ENCODE measurements at places on chromosomes 16 and 17.

- no peak for DNase-seq
Measured at GRCh38 chr17:79755591-79755990, 22.4 kb upstream of the CBX2 start.

DNA sequence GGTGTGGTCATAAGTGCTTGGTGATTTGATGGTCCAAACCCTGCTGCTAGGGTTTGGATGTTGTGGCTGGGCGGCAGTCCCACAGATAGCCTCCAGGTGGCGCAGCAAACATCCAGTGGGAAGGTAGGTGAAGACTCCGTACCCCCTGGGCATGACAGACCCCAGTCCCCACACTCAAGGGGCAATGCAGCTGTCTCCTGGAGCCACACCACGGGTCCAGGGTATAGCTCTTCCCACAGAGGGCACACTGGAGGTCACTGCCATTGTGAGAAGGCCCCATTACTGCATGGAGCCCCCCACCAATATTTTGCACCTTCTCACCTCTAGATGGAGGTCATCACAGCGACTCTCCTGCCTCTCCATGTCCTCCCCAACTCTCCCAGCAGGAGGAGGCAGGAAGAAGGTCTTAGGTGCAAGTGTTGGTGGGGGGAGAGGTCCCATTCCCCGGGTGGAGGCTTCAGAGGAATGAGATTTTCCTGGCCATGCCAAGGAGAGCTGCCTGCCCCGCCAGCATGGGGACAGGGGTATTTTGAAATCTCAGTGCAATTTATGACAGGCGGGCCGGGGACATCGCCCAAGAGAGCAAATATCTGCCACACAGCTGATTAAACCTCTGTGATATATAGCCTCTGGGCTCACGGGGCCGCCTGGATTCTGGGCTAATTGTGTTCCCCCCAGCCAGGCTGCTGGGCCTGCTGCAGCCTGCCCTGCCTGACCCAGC is 17.1 kb upstream of the C17orf113 start:
- DNase-seq: no peak

GRCh38 chr16:12527071-12527470 is 276.6 kb downstream of the CPPED1 start:
- DNase-seq: no peak

GRCh38 chr17:8369944-8370343 is 6.6 kb downstream of the KRABD2 start:
- DNase-seq: no peak

- DNase-seq: no peak
Measured at GRCh38 chr16:455453-455852, 30.0 kb downstream of the RAB11FIP3 start.

DNA sequence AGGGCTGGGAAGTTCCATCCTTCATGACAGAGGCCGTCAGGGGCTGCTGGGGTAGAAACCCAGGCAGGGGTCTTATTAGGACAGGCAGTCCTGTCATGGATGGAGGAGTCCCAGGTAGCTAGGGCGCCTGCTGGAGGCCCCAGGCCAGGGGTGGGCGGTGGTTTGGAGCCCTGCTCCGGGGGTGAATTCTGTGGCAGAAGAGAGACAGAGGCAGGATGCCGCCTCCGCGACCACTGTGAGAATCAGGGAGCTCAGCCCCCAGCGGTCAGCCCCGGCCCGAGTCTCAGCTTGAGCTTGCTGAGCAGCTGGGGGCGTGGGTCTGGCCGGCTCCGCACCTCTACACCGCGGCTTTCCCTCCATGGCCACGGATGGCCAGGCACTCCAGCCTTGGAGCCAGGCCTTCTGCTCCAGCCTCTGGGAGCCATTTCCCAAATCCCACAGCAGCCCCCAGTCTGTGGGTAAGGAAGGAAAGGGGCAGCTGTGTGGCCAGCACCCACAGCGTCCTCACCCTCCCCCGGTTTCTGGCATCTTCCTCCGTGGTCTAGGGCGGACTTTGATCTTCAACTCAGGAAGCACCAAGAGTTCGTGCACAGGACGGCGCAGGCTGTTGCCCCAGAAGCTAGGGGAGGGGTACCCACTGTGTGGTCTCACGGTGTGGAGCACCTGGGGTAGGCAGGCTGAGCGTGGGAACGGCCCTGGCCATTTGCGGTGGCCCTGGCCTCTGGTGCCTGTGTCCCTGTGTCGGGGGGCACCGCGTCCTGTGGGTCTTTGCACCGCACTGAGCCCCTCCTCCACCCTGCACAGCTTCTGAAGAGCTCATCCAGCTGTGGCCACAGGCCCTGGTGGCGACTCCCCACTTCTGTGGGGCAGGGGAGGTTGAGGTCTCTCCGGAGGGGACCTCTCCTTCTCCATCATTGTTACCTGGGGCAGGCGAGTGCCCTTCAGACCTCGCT is 14.1 kb downstream of the CD7 start:
- no peak for DNase-seq

DNA sequence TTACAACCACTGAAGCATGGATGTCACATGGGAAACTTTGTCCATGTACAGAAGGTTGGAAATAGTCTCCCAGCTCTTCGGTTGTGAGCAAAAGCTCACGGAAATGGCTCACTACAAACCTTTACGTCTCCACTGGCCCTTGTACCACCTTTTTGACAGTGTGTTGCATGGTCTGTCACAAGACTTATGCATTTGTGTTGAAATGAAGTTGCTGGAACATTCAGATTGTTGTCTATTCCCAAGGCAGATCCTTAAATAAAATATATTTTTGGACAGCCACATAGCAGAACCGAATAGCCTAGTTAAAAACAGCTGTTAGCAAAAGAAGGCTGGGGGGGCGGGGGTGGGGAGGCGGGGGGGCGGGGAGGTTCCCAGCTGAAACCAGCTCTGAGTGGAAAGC is 39.2 kb downstream of the KNOP1 start:
- no peak for DNase-seq

DNA sequence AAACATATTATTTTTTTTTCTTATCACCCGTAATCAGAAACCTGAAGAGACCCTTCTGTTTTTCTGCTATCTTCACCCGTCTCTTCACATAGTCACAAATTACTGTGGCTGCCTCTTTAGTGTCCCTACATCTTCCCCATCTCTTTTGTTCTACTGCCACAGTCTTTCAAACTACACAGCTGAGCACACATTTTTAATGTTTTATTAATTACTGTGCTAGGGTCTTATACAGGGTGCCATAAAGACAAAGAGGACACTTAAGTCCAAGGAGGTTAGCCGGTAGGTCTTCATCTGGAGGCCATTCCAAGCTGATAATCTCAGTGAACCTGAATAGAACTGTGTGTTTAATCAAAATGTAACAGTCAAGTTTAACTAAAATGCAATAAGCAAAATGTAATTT is 20.7 kb downstream of the CNTNAP4 start:
- DNase-seq: no peak

DNA sequence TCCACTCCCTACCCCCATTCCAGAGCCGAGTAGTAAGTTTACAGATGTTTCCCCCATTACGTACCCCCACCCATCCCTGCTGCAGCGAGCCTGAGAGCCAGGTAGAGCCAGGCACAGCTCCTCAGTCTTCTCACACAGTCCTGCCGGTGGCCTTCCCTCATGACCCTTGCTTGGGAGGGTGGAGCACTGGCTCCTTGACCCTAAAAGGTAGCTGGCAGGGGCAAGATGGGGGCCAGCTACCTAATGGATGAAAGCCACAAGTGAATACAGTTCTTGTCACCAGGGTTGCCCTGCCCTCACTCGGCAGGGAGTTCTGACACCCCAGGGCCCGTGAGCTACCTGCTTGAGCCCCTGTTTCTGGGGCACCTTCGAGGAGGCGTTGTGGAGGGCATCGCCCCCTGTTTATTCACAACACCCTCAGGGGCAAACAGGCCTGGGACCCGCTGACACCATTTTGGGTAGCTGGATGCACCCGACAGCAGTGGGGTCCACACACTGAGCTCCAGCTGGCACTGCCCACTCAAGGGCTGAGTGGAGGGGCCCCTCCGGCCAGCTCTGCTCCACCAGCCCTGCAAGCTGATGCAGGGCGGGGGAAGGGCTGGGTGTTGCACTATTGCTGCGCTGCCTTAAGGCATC is 22.2 kb downstream of the ADAM11 start:
- DNase-seq: no peak

DNA sequence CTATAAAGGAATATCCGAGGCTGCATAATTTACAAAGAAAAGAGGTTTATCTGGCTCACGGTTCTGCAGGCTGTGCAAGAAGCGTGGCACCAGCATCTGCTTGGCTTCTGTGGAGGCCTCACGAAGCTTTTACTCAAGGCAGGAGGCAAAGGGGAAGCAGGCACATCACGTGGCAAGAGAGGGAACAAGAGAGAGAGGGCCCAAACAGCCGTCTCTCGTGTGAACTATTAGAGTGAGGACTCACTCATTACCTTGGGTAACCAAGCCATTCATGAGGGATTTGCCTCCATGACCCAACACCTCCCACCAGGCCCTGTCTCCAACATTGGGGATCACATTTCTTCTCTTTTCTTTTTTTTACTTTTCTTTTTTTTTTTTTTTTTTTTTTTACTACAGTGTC is 7.5 kb upstream of the ALKBH5 start:
- no peak for DNase-seq

DNA sequence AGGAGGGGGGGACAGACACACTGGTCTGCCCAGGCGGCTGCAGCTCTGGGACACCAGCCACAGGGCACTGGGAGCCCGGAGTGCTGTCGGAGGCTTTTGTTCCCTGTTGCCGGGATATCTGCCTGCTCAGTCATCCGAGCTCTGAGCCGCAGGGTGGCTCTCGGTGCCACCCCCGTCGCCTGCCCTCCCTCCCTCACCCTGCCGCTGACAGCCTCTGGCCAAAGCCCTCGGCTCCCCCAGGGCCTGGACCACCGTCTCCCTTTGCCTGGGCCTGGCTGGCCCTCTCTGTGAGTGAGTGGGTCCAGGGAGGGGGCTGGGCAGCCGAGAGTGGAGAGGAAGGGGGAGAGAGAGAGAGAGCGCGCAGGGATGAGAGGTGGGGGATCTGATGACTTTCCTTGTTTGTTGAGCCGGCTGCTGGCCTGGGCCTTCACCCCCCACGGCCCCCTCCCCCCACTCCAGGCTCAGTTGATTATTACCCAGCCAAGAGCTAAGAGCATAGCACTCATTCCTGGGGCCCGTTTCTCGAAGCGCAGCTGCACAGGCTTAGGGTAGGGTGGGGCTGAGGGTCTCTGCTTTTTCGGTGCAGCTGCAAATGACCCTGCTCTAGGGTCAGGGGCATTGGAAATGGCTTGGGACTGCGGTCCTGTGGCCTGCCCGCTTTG is 2.7 kb downstream of the FOXJ1 start:
- no peak for DNase-seq

GRCh38 chr17:1611715-1612114 is 16.9 kb downstream of the SLC43A2 start:
- DNase-seq: no peak

- no peak for DNase-seq
Measured at GRCh38 chr16:12500771-12501170, 302.9 kb downstream of the CPPED1 start.

DNA sequence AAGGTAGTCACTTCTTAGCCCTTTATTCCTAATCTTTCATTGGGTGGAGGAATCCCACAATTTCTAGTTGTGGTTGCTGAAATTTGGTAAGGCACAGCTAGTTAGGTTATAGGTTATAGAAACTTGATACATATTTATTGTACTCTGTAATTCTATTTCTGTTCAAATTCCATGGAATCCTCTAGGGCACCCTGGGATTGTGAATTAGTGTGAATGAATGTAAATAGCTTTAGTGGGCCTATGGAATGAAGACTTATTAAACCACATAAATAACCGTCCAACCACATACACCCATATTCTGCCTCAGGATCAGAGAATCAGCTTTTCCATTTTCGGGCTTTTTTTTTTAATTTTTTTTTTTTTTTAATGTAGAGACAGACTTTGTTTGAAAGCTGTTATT is 9.2 kb downstream of the TANC2 start:
- DNase-seq: no peak

DNA sequence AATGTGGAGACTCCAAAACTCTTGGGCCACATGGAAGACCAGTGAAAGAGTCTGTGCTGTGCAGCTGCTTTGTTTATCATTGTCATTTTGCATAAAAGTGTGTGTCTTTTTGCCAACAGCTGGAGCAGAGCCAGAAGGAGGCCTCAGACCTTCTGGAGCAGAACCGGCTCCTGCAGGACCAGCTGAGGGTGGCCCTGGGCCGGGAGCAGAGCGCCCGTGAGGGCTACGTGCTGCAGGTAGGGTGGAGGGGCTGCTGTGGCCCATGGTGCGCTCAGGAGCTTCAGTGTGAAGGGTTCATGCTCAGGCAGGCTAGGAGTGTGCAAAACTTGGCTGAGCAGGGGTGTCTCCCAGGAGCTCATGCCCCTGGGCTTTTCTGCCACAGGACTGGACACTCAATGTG is 45.0 kb downstream of the PLD6 start:
- DNase-seq: no peak

GRCh38 chr17:64739316-64740058 is 77.4 kb upstream of the SMURF2 start:
- DNase-seq: no peak

- no peak for DNase-seq
Measured at GRCh38 chr17:19492141-19492540, 41.5 kb upstream of the SLC47A1 start.

- no peak for DNase-seq
Measured at GRCh38 chr17:35523296-35523695, 14.2 kb downstream of the SLFN12L start.

DNA sequence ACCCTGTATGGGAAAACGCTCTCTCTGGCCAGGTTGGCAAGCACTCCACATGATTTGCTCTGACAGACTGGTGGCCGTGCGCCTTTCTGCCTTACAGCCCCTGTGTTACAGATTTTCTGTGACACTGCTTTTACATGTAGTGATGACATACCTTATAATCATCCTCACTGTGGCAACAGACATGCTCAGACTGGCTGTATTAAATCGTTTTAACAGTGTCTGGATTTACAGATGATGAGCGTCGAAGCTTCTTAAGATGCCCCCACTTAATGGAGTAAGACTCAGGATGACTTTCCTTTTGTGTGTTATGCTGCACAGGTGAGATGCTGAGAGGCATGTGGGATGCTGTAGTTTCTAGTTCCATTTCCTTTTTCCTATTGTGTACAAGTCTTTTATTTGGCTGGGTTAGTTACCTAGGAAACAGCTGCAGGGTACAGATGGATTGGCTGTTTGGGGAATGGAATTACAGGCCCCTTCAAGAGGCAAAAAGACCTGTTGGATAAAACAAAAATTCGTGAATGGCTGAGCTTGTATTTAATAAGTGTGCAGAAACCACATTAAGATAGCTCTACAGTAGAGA is 20.9 kb upstream of the VWA3A start:
- no peak for DNase-seq

- DNase-seq: no peak
Measured at GRCh38 chr16:22031483-22032083, 23.7 kb downstream of the MOSMO start.

DNA sequence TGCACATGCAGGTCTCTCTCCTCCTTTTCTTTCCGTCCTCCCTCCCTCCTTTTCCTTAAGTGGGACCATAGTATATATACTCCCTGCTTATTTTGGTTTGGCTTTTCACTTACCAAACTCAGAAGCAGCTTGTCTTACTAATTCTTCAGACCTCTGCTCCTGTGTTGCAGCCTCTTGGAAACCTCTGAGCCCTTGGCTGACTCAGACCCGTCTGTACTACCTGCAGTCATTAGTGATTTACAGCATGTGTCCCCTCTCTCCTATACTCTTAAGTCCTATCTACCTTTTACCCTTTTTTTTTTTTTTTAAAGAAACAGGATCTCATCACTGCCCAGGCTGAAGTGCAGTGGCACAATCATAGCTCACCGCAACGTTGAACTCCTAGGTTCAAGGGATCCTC is 207.0 kb downstream of the STX8 start:
- no peak for DNase-seq

GRCh38 chr16:88953003-88953690 is 23.9 kb downstream of the CBFA2T3 start:
- DNase-seq: no peak

GRCh38 chr16:57690782-57691471 is 3.7 kb upstream of the DRC7 start:
- DNase-seq: no peak

Data from NCI-H1417 treated with DMSO at 0.1 percent for 48 hours (cell line).